ENCODE measurements at places on chromosomes 4 and X.

GRCh38 chr4:35793045-35793722 is 451.1 kb downstream of the ARAP2 start:
- no peak for DNase-seq

- DNase-seq = no peak
Measured at GRCh38 chrX:14777525-14777924, 95.3 kb downstream of the FANCB start.

DNA sequence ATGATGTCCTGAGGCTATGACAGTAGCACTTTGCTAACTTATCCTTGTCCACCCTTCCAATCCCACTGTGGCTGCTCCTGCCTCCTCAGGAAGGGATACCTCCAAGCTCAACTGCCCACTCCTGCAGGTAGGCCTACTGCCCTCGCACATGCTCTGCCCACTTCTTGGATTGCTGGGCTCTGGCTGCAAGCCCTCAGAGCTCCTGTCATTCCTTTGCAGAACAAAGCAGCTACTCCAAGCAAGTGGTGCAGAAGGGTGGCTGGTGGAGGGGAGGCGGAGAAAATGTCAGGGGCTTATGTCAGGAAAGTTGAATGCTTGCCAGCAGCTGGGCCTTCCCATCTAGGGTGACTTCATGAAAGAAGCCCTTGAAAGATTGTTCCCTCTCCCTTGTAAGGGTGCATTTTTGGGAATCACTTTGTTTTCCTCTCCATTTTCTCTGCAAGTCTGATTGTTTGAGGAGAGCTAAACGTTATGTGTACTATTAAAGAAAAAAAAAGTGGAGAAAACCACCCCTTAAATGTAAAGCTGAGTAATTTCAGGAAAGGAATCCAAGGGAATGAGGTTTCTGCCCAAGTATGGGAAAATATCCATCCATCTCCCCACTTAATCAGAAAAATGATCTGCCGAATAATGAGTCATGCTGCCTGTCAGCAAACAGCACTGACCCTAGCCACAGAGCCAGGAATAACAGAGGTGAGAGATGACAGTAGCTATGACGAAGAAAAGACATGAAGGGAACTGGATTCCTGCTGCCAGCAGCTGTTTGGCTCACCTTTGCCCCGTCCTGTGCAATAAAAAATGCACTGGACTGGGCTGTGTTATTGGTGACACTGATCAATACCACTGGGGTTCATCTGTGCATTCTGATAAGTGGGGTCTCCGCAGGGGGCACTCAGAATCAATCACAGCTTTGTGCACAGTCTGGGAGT is 102.0 kb downstream of the RTL5 start:
- no peak for DNase-seq

GRCh38 chrX:43822014-43822413 is 60.2 kb downstream of the MAOB start:
- no peak for DNase-seq

GRCh38 chr4:93761286-93761685 is 67.3 kb upstream of the ATOH1 start:
- no peak for DNase-seq

GRCh38 chr4:114921790-114922591 is 191.4 kb downstream of the NDST4 start:
- DNase-seq = no peak

DNA sequence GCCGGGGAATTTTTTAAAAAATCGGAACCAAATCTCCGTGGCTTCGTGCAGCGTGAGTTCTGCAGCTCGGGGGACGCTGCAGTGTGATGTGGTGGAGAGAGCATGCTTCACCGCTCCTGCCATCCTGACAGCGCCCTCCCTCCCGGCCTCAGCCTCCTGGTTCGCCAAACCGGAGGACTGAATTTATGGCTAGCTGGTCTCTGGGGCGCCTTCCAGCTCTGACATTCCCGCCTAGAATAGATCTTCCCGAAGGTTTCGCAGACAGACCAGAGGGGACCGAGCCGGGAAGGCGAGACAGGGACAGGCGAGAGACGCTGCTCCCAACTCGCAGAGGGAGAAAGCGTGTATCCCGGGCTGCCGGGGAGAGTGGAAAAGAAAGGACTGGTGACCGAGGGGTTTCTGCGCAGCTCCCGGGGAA is 25.9 kb downstream of the HOPX start:
- DNase-seq = peak; percentile 51

- DNase-seq = no peak
Measured at GRCh38 chrX:13571136-13571535, 1.7 kb downstream of the EGFL6 start.

- no peak for DNase-seq
Measured at GRCh38 chrX:43615660-43616059, 40.4 kb upstream of the MAOA start.

GRCh38 chrX:34826964-34827363 is 115.6 kb upstream of the FAM47B start:
- no peak for DNase-seq

- DNase-seq = no peak
Measured at GRCh38 chr4:83149865-83150652, 35.5 kb upstream of the PLAC8 start.

GRCh38 chr4:122636697-122637096 is 15.8 kb upstream of the IL21 start:
- DNase-seq = peak; percentile 35

GRCh38 chrX:16063921-16064320 is 59.4 kb upstream of the GRPR start:
- DNase-seq = no peak

DNA sequence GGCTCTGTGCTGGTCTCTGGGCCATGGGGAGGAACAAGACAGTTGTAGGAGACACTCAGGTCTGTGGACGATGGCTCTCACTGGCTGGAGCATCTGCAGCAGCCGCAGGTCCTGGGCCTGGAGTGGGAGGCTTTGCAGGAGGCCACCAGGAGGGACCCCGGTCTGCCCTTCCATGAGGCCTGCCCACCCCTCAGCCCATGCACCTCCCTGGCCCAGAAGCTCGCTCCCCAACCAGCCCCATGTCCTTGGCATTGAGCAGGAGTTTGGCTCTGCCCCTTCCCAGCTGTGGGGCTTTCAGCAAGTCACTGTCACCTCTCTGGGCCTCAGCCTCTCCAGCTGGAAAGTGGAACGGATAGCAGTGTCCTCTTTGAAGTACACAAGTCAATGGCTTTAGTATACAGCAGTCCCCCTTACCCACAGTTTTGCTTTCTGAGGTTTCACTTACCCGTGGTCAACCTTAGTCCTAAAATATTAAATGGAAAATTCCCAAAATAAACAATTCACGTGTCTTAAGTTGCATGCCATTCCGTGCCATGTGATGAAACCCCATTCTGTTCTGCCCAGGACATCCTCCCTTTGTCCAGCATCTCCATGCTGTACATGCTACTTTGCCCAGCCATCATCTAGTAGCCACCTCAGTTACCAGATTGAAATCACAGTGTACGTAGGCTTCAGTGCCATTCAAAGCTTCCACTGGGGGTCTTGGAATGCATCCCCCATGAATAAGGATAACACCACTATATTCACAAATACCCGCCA is 104.0 kb downstream of the CPZ start:
- no peak for DNase-seq

DNA sequence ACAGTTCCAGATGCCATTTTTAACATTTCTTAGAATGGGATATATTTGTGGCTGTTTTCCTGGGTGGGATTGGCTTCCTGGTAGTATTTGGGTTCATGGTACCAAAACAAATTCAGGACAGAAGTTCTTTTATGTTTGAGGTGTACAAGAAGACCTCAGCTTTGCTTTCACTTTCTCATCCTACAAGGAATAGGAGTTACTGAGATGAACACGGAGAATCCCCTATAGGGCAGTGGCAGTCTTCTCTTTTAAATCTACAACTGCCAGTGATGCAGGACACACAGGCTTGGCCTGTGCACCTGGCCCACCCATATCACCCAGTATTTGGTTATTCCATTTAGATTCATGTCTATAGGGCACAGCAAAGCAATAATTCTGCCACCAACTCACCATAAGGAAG is 35.2 kb downstream of the SLC10A7 start:
- peak; percentile 15 for DNase-seq

DNA sequence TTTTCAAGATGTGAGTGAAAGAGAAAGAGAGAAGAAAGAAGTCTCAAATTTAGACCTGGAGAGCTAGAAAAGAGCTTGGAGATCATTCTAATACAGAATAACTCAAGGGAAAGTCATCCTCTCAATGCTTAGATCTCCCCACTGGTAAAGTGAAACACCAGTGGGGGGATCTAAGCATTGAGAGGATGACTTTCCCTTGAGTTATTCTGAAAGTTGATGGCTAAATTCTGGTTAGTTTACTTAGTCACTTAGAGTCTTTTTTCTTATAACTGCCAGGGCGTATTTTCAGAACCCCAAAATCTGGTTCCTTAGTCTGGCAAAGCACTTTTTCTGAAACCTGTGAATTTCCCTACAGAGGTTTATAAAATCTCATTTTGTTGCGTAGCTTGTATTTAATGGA is 198.6 kb downstream of the ARHGAP24 start:
- DNase-seq = no peak

GRCh38 chr4:1379351-1379781 is 26.9 kb downstream of the NKX1-1 start:
- no peak for DNase-seq

DNA sequence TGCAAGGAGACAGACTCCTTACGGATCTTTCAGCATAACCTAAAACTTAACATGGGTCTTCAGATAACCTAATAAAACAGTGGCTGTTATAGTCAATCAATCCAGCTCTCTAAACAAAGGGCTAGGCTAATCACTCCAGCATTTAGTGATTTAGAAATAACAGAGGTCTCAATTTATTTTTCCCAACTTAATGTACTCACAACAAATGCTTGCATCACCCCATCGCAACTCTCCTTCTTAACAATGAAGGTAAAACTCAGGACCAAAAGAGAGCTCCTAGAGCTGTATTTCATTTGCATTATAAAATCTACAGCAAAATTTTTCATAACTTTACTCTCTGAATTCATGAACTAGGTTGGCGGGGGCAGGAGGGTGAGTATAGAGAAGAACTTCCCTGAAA is 1.1 kb downstream of the LIN54 start:
- no peak for DNase-seq

DNA sequence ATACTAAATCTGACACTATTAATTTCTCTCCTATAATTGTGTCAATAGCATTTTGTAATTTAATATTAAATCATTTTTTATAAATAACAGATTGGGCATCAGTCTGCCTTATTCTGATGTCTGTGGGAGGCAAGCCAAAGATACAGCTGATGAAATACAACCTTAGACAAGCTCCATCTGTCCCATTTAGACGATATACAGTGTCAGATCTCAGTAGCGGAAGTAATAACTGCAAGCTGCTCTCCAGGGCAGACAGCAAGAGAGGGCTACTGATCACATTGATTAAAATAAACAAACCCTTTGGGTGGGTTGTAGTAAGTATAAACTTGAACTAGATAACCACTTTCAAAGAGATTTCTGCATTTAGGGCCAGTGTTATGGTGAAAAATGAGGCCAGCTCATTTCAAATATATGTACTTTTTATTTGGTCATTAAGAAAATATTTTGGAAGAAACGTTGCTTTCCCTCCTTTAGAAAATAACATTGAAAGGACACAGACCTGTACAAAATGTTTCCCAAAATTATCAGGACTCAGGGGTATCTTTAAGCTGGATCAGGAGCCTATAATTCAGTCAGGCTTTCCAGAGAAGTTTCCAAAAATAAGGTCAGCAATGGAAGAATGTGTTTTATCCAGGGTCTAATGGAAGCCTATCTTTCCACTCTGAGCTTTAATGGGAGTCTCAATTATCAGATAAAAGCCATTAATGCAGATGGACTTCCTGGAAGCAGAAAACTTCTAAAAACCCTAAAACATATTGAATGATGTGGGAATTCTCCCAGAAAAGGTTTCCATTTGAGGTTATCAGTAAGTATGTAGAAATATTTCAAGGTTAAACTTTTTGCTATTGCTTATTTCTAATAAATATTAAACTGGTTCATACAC is 1028.8 kb upstream of the IGFBP7 start:
- no peak for DNase-seq

DNA sequence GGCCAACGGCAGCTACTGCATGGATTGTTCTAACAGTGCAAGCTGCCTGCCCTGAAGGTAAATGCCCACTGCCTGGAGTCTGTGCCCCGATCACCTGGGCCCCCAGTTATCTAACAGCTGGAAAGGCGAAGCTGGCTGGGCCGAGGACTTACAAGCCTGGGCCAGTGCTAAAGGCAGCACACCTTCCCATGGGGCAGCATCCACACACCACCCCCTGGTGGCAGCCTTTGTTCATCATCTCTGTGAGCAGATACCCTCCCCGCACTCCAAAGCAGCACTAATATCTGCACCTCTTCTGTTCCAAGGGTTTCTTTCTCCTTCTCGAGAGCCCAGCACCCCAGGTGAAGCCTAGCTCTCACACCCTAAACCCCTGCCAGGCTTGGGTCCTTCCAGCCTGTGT is 7.6 kb downstream of the SLC2A9 start:
- peak; percentile 60 for DNase-seq

DNA sequence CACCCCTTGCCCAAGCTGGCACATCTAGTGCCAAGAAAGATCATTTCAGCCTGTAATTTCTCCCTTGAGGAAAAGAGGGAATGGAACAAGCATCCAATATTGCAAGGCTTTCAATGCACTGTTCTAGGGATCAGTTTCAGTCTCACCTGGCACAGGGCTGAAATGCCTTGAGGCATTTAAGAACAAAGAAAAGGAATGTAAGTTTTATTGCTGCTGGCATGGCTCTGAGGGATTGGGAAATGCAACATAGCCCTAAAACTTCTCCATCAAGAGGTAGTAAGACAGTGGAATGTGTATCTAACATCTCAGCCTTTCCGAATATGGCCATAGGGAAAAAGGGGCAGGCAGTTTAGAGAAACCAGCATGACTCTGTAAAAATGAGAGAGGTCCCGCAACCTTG is 732.6 kb upstream of the LCORL start:
- DNase-seq = no peak

GRCh38 chr4:117434424-117434823 is 349.0 kb upstream of the TRAM1L1 start:
- DNase-seq = no peak

- no peak for DNase-seq
Measured at GRCh38 chrX:120462370-120462769, 6.7 kb downstream of the LAMP2 start.

DNA sequence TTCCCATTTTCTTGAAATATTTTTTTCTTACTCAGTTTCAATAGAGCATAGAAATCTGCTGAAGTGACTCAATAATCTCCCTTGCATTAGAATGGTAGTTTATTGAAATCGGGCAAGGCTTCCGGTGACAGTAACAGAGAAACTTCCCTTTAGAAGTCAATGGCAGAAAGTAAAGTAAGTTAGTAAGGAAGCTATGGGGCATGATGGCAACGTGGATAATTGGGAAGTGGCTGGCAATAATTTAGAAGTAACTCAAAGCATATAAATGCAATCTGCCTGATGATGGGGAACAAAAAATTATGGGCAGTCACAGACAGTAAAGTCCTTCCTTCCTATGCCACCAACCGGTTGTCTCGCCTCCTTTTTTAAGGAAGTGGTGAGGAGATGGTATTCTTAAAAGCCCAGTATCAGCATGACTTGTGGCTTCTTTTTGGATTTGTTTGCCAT is 7.6 kb downstream of the CYBB start:
- DNase-seq = no peak

GRCh38 chr4:81436096-81436495 is 35.6 kb downstream of the RASGEF1B start:
- no peak for DNase-seq

GRCh38 chr4:66160606-66161005 is 490.3 kb upstream of the EPHA5 start:
- DNase-seq = no peak
